ELF-1 (cell line): ENCODE measurements at places on chromosomes 1 and 21.

- no peak for DNase-seq
Measured at GRCh38 chr1:170306948-170307347, 161.2 kb downstream of the NTMT2 start.

DNA sequence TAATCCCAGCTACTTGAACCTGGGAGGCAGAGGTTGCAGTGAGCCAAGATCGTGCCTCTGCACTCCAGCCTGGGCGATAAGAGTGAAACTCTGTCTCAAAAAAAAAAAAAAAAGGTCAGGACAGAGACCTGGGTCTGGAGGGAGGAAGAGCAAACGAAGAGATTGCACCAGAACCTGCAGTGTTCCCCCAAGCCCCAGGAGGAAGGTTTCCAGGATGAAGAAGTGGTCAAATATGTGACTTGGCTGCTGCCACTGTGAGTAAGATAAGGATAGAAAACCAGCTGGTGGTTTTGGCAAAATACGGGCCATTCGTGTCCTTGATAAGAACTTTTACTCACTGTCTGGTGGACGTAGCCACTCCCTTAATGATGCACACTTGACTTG lies 42.2 kb downstream of the CLDN14 start:
- no peak for DNase-seq

DNA sequence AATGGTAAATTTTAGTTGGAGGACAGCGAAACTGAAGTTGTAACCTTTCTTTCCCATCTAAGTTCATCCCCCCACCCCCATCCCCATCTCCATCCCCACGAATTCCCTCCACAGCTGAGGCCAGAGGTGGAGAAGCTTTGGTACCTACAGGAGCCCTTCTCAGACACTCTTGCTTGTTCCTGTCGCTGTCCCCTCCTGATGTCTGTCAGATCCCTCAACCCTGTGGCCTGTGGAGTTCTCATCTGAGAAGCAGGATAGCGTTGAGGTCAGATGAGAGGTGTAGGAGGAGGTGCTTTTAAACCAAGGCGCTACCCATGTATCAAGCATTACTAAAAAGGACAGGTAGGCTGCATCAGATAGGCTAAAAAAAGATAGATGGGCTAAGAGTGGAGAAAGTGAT lies 769 bp downstream of the NTPCR start:
- DNase-seq: peak; percentile 42

DNA sequence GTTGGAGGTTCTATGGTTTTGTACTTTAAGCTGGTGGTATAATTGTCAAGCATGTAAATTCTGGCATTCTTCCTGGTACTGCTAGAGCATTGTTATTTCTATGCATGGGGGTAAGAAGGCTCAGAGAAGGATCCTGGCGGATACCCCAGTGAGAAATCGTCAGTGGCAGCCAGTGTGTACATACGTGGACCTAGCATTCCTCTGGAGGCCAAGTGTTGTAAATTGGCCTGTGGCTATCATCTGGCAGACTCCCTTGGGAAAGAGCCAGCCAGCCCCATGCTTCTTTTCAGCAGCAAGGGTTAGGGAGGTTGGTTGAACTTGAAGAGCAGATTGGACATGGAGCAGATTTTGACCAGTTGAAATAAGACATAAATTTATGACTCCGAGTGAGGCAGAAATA lies 5.2 kb upstream of the AGO3 start:
- DNase-seq: no peak

DNA sequence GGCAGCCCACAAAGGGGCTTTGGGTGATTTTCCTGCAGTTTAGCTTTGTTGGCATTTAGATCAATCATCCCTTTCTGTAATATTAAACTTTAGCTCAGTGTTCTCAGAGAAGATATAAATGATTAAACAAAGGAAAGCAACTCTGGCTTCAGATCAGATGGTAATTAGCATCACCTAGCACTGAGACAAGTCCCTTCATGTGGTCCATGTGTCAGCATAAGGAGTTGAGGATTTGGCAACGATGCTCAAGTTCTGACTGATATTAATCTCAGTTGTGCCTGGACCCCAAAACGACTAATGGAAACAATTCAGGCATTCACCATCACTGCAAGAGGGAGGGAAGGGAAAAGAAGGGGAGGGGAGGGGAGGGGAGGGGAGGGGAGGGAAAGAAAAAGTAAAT lies 60.4 kb downstream of the SEC16B start:
- DNase-seq: no peak

DNA sequence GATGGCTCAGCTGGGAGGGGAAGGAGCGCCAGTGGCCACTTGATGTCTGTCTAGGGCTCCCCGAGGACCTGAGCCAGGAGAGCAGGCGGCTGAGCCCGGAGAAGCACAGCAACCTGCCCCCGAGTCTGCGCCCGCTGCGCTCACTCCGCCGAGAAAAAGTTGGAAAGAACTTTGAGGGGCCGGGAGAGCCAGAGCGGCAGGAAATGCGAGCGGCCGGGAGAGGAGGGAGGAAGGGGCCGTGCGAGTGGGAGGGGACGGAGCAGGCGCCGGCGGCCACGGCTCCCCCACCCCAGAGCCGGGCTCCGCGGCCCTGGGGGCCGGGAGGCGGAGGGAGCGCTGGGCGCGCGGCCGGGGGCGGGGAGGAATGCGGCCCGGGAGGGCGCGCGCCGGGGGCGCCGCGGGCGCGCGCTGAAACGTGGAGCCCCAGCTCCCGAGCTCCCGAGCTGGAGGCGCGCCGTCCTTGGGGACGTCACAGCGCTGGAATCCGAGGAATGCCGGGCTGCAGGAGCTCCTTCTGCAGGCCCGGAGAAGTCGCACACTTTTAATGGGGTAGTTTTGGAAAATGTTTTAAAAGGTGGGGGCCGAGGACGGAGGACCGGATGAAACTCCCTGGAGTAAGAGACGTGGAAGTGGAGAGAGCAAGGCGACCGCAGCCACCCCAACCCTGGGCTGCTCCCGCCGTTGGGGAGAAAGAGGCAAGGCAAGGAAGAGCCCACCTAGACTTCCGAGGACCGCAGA lies at the start of gene PTPN14:
TSS of gene PTPN14 (minus strand) at position 167 of the 738 bp plus-strand sequence. CDS start 86,799 bp downstream, outside the sequence.
- peak; percentile 97 for DNase-seq

- peak; percentile 90 for DNase-seq
Measured at GRCh38 chr1:169529068-169529642, 43.4 kb upstream of the SLC19A2 start.

- no peak for DNase-seq
Measured at GRCh38 chr1:63861052-63861691, 87.4 kb downstream of the ROR1 start.
